MV-4-11 (cell line): ENCODE measurements at places on chromosomes 12 and 14.

DNA sequence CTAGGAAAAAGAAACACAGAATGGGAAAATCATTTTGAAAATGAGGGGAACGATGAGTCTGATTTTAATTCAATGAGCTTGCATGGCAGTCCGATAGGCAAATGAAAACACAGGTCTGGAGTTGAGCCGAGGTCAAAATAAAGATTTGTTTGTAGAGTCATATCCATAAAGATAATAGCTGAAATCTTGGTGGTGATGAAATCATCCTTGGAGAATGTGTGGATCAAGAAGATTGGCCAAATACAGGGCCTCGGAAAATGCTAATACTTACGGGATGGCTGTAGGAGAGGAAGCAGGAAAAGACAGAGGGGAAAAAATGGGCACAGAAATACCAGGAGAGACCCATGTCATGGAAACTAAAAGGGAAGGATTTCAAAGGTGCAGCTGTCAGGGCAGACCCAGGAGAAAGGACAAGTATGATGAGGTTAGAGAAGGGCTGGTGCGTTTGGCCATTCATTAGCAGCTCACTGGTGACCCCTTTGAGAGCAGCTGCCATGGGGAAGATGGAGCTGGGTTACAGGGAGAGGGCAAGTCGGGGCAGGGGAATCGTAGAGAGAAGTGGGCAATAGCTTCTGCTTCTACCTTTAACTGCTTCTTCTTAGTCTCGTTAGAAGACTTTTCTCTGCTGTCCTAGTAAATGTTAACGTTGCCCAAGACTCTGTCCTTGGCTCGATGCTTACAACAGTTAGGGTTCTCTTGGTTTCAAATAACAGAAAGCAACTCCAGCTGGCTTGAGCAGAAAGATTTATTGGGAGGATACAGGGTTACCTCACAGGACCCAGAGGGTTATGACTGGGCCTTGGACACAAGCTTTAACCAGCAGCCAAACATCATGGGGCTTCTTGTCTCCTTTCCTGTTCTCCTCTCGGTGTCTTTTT, 161.8 kb downstream of the EFCAB11 start:
- no peak for DNase-seq

DNA sequence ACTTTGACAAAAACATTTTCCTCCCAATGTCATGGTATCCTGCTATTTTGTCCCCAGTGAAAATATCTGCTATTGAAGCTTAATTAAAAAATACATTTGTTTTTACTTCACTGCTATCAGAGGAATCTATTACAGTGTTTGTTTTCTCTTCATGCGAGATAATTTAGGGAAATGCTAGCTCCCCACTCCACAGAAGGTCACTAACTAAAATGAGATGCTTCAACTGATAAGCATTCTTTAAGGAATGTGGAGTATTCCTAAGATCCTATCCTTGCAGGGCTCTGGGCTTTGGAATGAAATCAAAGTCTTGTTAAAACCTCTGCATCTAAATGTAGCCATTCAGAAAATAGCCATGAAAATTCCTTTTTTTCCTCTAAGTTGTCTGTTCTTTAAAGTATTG, 39.5 kb downstream of the PAX9 start:
- DNase-seq = no peak

DNA sequence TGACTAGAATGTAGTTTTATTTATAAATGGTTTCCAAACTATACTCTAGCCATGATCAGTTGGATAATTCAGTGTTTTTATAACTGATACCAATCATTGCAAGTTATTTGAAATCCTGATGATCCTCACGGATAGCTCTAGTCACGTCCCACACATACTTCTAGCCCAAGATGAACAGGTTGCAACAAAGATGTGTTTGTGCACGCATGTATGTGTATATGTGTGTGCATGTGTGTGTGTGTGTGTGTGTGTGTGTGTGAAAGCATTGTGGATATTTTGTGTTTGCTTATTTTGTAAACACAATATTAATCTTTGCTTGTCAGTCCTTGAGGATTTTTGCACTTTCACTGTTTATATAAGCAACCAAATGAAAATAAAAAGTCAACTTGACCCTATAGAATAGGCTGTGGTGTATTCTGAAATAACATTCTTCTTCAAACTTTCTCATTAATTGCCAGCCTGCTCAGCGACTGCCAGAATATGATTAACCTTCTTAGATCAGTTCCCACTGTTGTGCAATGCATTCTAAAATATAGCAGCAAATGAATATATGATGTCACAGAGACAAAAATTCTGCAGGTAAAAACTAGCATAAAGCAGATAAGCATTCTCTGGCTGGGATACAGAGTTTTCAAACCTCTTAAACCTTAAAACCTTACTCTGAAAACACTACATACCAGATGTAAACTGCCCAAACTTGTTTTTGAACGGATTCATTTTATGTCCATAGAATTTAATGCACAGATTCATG, 48.8 kb upstream of the HIF1A start:
- DNase-seq = no peak

- DNase-seq = no peak
Measured at GRCh38 chr14:96304956-96305355, 48.9 kb downstream of the BDKRB1 start.

DNA sequence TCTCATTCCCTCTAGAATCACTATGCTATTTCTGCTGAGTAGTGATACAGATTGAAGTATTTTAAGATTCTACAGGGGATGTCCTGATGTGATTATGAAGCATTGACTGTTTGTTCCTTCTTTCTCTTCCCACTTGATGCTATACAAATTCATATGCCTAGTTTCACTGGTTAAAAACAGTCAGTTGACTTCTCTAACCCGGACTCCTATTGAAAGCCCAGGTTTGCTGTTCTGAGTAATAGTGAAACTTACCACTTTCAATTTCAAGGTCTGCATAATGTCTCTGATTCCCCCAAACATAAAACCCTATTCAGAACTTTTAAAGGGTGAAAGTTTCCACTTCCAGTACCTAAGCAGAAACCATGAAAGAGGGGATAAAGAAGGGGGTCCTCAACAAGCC, 117.7 kb upstream of the RPL10L start:
- peak; percentile 79 for DNase-seq

GRCh38 chr14:99244941-99245563, 26.9 kb downstream of the BCL11B start:
- DNase-seq = no peak

- DNase-seq = no peak
Measured at GRCh38 chr12:53750812-53751335, 905 bp downstream of the CISTR start.

DNA sequence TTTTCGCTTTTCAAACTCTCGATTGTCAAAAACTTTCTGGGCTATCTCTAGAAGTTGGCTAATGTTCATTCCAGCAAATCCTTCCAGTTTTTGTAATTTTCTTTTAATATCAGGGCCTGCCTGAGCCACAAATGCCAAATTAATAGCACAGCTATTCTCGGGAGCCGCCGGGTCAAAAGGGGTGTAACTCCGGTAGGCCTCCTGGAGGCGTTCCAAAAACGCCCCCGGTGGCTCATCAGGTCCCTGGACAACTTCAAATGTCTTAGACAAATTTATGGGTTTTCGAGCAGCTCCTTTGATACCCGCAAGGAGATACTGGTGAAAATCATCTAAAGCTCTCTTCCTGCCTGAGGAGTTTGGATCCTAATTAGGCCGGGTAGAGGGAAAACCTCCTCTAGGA, 117.9 kb upstream of the PZP start:
- DNase-seq = no peak

DNA sequence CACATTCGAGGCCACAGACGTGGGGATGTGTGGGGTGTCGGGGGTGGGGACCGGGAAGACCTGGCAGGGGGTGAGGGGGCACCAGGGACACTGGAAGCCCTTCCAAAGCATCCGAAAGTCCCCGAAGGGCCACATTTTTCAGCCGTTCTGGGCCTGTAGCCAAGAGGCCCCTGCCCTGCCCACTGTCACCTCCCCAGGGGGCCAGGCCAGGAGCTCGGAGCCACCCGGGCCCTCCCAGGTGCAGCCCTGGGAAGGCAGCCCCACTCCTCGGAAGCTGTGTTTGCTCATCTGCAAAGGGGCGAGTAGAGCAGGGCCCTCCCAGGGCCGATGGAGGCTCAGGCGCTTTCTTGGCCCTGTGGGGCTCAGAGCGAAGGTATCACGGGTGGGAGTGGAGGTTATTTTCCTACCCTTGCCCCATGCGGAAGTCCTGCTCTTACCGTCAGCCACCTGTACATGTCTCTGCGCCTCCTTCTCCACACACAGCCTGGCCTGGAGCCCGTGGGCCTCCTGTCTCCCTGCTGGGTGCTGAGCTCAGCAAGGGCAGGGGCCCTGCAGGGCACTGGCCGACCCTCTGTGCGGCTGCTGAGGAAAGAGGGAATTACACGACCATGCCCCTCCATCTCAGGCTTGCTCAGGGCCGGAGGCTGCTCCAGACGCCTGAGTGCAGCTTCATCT, 27.2 kb downstream of the NOC4L start:
- no peak for DNase-seq

DNA sequence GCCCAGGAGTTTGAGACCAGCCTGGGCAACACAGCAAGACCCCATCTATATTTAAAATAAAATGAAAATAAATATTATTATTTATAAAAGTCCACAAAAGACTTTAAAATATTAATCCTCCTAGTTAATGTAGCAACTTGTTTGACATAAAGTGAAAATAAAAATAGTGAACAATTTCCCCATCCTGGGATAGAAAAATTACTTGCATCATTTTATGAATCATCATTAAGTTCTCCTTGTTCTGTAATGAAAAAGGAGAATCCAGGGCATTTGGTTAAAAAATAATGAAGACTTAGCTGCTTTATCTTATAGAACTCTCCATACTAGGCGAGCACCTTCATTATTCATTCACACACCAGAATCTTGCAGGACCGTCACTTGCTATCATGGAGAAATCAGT, 66.1 kb downstream of the ELK3 start:
- DNase-seq = no peak

GRCh38 chr12:58678753-58679152, 241.6 kb downstream of the LRIG3 start:
- DNase-seq = no peak

- DNase-seq = no peak
Measured at GRCh38 chr14:69848156-69848555, 31.1 kb upstream of the SMOC1 start.

GRCh38 chr14:103126088-103126872, 3.0 kb downstream of the TNFAIP2 start:
- no peak for DNase-seq

DNA sequence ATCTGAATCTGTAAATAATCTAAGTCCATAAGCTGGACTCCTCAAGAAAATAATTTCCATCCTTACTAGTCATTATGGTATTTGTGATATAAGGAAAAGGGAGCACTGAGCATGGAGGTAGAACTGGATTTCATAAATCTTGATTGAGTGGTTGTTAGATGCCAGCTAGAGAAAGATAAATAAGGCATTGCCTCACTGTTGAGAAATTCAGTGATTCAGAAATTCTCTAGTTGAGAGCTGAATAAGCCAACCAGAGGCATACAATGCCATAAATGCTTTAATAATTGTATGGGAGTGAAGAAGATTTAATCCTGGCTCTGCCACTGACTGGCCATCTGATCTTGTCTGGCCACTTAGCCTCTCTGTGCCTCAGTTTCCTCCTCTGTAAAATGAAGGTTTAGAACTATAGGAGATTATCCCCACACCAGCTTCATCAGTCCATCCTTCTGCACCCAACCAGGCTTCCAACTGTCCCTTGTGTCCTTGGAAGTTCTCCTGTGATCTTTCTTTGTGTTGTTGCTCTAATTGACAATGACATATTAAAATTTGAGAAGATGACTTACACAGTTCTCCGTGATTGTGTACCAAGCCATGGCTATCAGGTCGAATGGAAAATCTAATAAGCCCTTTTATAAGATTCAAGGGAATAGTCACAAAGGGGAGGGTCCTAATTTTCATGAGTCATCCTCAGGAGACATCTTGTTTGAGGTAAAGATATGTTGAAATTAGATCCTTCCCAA, 394.3 kb downstream of the EGLN3 start:
- no peak for DNase-seq

GRCh38 chr12:111312708-111313107, 56.2 kb downstream of the PHETA1 start:
- no peak for DNase-seq

DNA sequence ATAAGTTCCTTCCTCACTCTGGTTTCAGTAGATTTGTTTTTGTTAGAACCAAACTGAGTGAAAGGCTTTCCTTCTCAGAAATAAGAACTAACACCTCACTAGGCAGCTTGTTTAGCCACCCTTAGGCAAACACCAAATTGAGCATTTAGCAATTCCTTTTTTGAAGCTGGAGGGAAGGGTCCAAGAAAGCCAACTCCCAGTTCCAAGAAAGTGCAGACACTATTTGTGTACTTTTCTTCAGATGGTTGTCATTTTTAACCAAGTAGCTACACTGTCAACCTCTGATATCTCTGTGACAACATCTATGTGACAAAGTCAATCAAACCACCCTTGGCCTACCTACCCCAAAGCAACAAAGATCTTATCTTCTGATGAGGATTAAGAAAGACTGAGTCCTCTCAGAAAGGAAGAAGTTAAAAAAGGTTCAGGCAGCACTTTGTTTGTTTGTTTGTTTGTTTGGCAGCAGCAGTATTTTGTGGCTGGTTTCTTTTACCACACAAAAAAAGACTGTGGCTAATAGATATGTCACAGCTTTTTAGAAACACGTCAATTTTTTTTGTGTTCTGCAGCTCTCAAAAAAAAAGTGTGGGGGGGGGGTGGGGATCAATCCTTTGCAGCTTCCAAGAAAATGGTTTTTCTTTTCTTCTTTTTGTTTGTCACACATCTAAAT, 203.8 kb downstream of the CRADD start:
- DNase-seq = no peak

DNA sequence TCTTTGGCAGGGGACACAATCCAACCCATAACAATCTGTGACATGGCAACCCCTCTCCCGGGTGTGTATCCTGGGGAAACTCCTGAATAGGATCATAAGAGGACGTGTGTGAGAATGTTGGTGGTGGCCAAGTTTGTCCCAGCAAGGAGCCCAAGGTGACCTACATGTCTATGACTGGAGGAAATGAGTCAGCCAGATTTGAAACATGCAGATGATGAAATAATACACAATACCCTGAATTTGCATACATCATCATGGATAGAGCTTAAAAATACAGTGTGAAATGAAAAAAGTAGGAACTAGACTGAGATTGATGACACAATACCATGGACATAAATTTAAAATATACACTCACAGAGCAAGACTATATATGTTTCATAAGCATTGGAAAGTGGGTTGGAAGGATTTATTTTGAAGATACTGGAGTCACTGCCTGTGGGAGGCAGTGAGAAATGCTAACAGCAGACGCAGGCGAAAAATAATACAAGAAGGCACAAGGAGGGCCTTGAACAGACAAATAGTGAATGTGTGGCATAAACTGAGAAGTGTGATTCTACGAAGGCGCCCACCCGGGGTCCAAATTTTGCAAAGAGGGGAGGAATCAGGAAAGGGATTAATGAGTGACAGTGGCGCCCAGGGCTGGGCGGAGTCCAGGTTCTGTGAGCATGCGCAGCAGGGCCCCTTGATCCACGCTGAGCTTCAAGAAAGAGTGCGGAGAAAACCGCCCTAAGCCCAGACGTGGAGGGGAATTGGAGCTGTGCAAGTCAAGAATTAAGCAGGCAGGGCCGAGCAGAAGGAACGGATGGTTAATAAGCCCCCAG, 7.0 kb upstream of the MAP1LC3B2 start:
- DNase-seq = peak; percentile 96

DNA sequence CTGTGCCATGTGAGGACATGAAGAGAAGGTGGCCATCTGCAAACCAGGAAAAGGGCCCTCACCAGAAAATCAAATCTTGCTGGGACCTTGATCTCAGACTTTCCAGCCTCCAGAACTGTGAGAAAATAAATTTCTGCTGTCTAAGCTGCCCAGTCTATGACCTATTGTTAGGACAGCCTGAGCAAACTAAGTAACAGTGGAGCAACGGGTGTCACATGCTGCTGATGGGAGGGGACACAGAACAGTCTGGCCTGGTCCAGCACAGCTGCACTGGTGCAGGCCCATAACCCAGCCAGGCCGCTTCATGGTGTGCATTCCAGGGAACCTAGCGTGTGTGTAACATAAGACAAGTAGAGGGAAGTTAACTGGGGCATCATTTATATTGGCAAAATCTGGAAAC, 42.1 kb downstream of the GRIP1 start:
- no peak for DNase-seq
